ENCODE measurements at places on chromosomes 7 and 10. TPM values are rescaled to one million over a fixed set of nuclear protein-coding genes. Genes with fewer than 3 reads are reported as not detected.

TIMM23 gene
- 72.6 TPM for total RNA-seq

CRPPA gene
- total RNA-seq = 1.4 TPM

SLK gene
- total RNA-seq = 32.5 TPM

AGAP9 gene
- total RNA-seq = 4.1 TPM

Measured in activated CD4-positive, alpha-beta T cell treated with anti-CD3 and anti-CD28 coated beads for 36 hours (primary cell).